BJ (cell line): ENCODE measurements at places on chromosomes 7 and 10.

DNA sequence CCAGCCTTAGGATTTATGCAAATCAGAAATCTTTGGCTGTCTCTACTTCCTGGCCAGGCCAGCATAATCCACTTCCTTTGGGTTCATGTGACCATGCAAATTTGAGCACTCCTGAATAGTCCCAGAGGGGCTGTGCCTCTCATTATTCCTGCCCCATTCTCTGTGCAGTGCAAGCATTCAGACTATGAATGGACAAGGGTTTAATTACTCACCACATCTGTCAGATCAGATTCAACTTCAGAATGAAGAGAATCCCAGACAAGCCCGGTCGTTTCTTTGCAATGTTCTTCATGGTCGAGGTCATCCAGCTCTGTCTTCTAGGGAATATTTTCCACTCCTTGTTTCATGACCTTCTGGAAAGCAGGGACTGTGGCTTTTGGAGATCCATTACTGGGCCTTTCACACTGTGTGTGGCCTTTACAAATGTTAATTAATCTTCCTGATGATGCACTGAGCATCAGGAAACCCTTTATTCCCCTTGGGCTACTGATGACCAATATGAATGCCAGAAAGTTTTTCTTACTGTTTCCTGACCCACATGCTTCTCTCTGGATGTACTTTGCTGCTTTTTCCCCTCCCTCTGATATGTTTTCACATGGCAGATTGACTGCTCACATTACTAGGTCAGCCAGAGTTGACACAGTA, 217.6 kb upstream of the TCF7L2 start:
- no peak for DNase-seq

GRCh38 chr7:36263095-36263484, 110.0 kb downstream of the EEPD1 start:
- DNase-seq, result no peak

GRCh38 chr7:51645702-51646298, 329.2 kb upstream of the COBL start:
- DNase-seq, result no peak

GRCh38 chr10:84173501-84173929, at the start of gene GPR15LG:
Gene GPR15LG, plus strand, starts transcription at chr10:84173801. Its CDS starts 51 bp downstream, at chr10:84173852.
- no peak for DNase-seq

DNA sequence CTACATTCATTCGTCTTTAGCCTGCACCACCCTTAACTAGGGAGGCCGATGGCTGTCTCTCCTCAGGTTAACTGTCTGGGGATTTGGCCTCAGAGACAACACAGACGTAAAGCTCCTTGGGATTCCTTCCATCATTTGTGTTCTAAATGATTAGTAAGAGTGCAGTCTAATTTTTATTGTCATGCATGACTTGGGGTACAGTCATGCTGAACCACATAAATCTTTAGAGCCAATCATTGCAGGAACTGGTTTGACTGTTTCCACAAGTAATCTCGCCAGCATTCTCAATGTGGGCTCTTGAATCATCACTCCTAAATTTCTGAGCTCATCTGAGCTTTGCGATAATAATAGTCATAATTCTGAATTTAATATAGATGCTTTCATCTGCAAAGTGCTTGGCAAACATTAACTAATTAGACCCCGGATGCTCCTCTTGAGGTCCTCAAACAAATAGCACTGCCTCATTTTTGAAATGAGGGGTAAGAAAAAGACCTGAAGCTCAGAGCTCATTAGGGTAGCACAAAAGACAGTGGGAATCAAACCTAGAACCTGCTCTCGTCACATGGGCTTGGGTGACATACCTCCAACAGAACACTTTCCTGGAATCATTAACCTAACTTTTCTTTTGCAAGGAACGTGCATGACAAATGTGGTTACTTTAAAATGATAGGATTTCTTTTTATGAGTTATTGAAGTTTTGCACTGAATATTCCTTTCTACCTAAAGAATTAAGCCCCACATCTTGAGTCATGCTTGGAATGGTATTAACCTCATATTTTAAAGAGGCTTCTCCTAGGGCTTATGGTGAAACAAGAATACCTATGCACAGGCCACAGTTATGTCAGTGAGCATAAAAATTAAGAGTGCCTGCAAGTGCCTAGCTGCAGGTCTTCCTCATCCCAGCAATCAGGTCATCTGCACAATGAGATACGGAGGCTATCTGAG, 118.9 kb upstream of the NRP1 start:
- no peak for DNase-seq

DNA sequence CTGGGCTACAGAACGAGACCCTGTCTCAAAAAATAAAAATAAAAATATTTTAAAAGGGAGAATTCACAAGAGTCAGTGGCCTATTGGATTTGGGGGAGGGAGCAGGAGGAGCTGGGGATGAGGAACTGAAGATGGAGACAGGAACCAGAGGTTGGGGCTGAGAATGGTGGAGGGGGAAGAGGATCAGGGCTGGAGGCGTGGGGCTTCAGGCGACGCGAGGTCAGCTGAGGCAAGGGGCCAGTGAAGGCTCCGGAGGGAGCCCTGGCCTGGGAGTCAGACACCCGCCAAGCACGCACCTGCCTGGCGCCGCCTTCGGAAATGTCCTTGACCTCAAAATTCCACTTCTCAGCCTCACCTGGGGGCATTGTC, 671 bp upstream of the CLEC2L start:
- no peak for DNase-seq
